ENCODE measurements at places on chromosomes 3 and 15.

DNA sequence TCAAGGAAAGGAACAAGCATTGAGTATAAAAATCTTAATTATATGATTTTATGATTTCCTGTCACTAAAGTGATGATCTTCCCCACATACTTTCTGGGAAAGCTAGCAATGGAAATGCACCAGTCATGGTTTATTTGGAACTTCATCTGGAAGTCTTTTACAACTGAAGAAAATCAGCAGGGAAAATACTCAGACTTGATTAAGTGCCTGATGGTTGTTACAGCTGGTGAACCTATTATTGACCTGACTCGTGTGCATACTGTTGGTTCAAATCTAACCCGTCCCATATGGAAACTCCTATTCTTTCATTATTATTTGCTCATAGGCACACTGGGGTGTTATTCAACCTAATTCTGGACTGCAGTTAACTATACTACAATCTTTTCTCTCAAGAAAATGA is 701.8 kb upstream of the CCDC54 start:
- no peak for DNase-seq

- no peak for DNase-seq
Measured at GRCh38 chr15:89335298-89336041, 846 bp upstream of the POLG start.

DNA sequence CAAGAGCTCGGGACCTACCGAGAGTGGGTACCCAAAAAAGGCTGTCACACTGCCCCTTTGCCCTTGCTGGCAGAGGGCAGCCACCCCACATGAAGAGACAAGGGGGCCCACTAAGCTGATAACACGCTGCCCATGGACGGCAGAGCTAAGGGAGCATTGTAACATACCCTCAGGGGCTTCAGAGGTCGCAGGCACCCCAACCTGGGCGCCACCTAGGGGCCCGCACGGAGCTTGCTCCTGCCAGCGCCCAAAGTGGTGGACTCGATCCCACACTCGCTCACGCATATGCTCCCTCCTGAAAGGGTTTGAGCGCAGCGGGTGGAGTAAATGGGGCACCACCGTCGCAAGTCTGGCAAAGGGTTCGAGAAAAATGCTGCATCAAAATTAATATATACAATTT is 975.4 kb downstream of the ZPLD1 start:
- no peak for DNase-seq

DNA sequence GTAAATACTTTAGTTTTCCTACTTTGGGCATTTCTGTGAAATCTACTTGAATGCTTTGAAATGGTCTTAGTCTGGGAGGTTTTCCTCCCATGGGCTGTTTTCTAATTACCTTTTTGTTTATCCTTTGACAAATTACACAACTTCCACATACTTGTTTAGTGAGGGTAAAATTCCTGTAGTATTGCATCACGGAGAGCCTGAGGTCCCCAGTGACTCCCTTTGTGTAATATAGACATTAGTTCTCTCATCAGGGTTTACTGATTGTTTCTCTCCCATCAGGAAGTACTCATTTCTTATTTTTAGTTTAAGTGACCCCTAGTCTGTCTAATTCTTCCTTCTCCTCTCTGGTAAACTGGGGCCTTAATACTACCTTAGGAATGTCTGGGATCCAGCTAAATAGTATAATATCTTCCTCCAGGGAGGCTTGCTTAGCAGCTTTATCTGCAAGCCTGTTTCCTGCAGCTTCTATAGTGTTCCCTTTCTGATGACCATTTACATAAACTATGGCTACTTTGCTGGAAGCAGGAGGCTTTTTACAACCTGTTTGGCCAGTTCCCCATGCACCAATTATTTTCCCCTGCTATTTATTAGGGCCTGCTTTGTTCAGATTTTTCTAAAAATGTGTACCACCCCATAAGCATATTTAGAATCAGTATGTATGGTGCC is 87.2 kb upstream of the XCR1 start:
- DNase-seq = no peak

- DNase-seq = no peak
Measured at GRCh38 chr3:159074756-159075701, 273.2 kb downstream of the MFSD1 start.

GRCh38 chr3:115800489-115801075 is 177.3 kb downstream of the GAP43 start:
- no peak for DNase-seq

DNA sequence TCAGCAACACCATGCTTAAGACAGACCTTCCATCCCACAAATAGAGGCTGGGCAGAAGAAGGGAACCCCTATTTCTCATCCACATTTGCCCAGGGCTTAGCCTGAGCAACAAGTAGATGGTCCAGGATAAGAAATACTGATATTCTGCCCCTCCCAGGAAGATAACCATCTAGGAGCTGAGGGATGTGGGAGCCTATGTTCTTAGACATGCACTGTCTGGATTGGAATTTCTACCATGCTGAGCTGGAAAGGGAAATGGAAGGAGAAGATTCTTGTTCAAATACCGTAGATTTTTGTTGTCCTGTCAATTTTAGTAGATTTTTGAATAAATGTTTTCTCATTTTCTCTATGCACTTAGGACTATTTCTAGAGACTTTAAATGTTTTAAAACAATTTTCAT is 450.7 kb upstream of the SEMA6D start:
- DNase-seq = no peak

GRCh38 chr3:16334909-16335308 is 69.9 kb downstream of the OXNAD1 start:
- no peak for DNase-seq

DNA sequence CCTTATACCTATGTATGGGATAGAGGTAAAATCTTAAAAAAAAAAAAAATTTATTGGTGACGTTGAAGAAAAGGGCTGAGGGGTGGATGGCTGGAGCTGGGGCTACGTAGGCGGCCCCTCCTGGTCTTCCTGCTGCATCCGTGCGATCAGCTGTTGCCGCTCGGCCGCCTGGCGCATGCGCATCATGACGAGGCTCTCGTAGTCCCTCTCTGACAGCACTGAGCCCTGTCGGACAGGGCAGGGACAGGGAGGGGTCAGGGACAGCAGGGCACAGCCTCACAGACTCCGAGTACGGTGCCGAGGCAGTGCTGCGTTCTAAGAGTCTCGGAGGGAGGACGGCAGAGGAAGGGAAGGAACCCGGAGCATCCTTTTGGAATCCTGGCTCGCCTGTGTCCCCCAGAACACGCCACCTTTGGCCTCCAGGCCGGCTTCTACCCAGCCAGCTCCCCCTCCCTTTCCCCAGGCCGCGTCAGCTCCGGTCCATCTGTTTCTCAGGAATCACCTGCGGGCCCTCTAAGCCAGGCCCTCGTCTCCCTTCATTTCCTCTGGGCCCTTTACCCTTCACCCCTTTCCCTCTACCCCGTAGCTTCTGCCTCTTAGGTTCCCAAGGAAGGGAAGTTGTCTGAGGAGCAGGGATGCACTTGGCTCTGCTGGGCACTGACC is 1.8 kb upstream of the C15orf62 start:
- no peak for DNase-seq

DNA sequence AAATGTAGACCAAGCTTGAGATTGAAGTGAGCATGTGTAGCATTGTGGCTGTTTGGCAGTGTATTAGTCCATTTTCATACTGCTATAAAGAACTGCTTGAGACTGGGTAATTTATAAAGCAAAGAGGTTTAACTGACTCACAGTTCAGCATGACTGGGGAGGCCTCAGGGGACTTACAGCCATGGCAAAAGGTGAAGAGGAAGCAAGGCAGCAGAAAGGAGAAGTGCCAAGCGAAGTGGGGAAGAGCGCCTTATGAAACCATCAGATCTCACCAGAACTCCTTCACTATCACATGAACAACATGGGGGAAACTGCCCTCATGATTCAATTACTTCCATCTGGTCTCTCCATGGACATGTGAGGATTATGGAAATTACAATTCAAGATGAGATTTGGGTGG is 8.6 kb upstream of the CERS3 start:
- no peak for DNase-seq

GRCh38 chr3:14133188-14133800 is 8.4 kb downstream of the TMEM43 start:
- DNase-seq = no peak

DNA sequence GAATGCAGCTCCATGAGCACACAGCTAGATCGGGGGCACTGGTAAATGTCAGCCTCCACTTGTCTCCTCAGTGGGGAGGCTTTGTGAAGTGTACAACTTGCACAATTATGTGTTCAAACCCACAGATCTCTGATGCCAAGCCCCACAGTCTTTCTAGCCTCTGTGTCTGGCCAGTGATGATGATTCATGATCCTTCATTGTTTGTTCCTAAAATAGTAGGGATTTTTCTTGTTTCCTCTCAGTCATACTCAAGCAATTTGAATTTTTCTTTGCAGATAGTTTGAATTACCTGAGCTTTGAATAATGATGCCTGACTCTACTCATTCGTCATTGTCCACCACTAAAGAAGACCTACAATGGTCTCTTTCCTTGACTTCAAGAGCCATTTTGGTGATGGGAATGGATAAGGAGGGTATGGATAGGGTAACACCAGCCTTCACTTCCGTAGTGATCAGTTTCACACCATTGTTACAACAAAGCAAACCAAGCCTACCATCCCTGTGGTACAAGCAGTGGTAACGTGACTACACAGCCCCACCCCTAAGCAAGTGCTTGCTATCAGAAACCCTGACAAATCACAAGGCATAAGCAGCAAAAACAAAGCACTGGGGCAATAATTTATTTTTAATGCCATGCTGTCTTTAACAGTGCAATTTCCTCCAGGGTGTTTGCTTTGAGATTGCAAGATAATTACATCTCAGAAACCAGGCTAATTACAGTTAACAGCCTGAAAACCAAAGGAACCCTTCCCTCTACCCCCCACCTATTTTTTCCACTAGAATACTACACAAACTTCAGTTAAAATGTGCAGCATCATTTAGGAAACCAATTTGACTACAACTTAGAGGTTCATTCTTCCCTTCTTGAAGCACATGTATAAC is 114.1 kb upstream of the PPP2R3A start:
- no peak for DNase-seq

DNA sequence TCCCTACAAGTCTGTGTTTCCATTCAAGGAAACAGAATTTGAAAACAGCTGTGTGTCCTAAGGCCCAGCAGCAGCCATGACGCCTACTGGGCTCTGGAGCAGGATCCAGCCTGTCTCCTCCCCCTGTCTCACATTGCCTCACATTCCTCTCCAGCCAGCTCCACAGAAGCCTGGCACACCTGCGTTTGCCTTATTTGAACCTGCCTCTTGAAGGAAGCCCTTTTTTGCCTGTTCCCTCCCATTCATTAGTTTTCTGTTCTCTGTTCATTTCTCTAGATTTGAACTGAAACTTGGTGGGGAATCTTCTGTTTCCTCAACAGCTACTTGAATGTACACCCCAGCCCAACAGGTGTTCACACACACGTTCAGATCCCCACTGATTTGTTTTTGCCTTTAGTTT is 890.5 kb downstream of the TUSC7 start:
- DNase-seq = no peak

- DNase-seq = no peak
Measured at GRCh38 chr3:144257381-144257780, 285.8 kb downstream of the DIPK2A start.

DNA sequence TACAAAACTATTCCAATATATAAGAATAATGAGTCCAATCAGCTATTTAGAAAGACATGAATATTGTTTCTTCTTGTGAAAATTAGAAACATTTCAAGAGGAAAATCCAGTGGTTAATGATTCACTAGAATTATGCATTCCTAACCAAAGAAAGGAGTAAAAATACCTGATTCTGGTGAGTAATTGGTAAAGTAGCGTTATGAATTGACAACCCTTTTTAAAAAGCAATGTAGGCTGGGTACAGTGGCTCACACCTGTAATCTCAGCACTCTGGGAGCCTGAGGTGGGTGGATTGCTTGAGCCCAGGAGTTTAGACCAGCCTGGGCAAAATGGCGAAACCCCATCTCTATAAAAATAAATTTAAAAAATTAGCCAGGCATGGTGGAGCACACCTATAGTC is 43.3 kb downstream of the TOPAZ1 start:
- no peak for DNase-seq

DNA sequence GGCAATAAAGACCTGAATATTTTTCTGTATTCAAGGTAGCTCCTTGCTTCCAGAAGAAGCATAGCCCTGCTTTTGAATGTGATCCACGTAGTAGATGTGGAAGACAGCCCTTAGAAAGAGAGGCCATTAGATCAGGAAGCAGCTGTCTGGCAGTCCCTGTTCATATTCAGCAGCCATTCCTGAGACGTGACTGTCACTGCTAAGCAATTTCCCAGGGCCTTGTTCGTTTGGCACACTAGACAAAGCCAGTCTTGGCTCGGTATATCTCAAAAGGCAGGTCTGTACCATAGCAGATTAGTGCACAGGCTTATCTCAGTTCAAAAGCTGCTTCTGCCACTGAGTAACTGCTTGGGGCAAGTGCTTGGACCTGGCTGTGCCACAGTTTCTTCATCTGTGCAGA is 287.8 kb upstream of the MCTP2 start:
- no peak for DNase-seq

DNA sequence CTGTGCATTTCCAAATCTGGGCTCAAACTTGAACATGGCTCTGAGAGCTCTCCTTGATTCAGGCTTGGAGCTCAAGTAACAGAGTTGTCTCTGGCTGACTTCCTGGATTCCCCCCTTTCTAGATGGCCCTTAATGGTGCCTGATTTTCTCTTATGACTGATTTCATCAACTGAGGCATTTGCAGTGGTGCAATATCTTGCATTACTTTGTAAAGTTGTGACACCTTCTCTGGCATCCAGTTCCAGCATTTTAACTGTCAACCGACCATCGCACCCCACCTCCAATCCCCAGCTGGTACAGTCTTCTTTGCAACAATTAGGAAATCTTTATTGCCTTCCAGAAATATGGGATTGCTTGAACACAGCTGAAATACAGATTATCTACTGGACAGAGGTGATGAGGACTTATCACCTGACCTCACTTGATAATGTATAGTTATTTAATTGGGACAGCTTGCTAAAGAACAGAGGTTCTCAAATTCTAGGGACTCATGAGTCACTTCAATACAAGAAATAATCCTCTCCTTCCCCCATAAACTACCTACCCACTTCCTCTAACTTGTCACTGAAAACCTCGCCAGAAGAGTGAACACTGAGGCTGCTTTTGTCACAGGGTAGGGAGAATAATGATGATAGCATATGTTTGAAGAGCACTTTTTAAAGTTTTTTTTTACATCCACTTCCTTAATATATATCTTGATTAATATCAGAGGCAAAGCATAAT is 41.8 kb downstream of the FILIP1L start:
- no peak for DNase-seq

DNA sequence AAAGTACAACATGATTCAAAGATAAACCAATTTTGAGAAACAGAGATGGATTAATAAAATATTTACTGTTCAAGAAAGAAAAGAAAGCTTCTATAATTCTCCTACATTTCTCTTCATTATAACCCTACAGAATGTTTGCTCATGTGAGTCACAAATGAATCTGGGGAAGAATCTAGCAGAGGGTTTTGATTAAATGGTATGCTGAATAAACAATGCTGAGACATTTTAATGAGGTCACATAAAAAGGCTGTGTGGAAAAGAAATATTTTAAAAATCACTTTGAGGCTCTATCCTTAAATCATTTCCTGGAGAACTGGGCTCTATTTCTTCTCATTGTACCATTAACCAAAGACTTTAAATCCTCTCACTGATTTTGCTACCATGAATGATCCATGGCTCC is 727.7 kb downstream of the NTRK3 start:
- no peak for DNase-seq

- DNase-seq = no peak
Measured at GRCh38 chr15:58324533-58324932, 107.3 kb upstream of the LIPC start.

GRCh38 chr3:178960181-178960580 is 111.4 kb downstream of the ZMAT3 start:
- no peak for DNase-seq

GRCh38 chr3:134235577-134236076 is 15.0 kb downstream of the RYK start:
- DNase-seq = no peak

- no peak for DNase-seq
Measured at GRCh38 chr3:116390318-116390717, 55.0 kb downstream of the LSAMP start.
